ENCODE measurements at places on chromosomes 16 and 17. TPM values are rescaled to one million over a fixed set of nuclear protein-coding genes. Genes with fewer than 3 reads are reported as not detected.
A peak's percentile ranks its signal among the peaks of the same experiment; 100 is the strongest.

GRCh38 chr16:81292936-81293335 lies 21.8 kb upstream of the GAN start:
- DNase-seq = no peak

GRCh38 chr17:17103160-17103559 lies 60.9 kb downstream of the MPRIP start:
- no peak for DNase-seq

- DNase-seq = no peak
Observed at GRCh38 chr16:61596655-61597054, 439.6 kb downstream of the CDH8 start.

GRCh38 chr17:77182205-77183172 lies 41.7 kb downstream of the SEC14L1 start:
- no peak for DNase-seq

DNA sequence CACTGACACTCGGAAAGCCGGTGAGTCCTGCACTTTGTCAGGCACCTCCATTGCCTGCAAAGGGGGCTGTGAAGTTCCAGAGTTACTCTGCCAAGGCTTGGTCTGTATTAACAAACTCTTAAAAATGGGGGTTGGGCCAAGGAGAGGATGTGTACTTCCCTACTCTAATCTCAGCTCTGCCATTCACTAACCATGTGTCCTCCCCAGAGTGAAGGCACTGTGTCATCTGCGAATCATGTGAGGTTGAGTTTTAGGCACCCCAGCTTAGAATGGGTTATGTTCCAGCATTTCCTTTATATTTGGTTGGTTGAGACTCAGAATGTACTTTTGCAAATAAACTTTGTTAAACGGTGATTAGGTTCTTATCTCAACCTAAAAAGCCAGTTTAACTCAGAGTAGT lies 24.9 kb downstream of the ERCC4 start:
- DNase-seq = no peak

- DNase-seq = no peak
Observed at GRCh38 chr16:8614435-8615029, 7.0 kb upstream of the METTL22 start.

- no peak for DNase-seq
Observed at GRCh38 chr17:2089021-2089422, 34.1 kb downstream of the HIC1 start.

DNA sequence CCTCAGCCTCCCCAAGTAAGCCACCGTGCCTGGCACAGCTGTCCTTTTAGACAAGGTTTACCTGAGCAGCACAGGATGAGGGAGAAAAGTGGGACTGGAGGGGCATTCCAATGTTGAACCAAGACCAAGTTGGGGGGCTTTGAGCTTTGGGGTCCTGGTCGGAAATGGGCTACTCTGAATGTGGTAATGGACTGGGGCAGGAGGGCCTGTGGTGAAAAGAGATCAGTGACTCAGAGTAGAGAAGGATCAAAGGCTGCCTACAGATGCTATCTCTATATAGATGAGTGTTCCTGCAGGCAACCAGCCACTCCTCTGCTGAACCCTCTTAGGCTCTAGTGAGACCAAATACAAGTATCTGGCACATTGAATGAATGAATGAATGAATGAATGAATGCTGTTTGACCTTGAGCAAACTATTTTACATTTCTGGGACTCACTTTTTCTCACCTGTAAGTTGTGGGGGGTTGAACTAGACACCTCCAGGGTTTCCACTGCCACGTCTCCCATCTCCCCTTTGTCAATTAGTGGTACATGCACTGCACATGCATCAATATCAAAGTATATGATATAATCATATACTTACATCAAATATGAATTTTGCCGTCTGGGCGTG lies 26.3 kb upstream of the ETV4 start:
- DNase-seq = no peak

GRCh38 chr16:74775255-74775654 lies 635 bp upstream of the FA2H start:
- no peak for DNase-seq

GRCh38 chr16:12500771-12501170 lies 302.9 kb downstream of the CPPED1 start:
- no peak for DNase-seq

DNA sequence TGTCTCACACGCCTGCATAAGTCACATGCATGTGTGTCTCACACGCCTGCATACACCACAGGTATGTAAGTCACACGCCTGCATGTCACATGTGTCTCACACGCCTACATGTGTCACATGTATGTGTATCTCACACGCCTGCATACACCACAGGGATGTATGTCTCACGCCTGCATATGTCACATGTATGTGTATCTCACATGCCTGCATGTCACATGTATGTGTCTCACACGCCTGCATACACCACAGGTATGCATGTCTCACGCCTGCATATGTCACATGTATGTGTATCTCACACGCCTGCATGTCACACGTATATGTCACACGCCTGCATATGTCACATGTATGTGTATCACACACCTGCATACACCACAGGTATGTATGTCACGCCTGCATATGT lies 13.8 kb upstream of the CDH15 start:
- no peak for DNase-seq

GRCh38 chr17:40159456-40159855 lies 17.8 kb upstream of the RAPGEFL1 start:
- no peak for DNase-seq

DNA sequence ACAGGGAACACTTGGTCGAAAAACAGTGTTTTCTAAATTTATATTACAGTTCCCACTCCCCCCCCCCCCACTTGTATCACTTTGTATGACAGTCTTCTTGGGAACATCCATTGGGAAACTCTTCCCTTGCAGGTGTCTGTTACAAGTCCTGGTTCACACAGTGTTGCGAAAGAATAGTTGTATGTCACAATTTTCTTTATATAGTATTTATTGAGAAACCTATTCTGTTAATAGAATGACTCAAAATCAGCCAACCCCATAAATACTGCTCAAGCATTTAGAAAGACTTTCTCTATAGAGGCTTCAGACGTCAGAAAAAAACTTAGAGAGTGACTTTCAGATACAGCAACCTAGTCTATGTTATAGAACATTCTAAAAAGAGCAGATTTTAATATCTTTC lies 414.4 kb downstream of the WWOX start:
- no peak for DNase-seq

DNA sequence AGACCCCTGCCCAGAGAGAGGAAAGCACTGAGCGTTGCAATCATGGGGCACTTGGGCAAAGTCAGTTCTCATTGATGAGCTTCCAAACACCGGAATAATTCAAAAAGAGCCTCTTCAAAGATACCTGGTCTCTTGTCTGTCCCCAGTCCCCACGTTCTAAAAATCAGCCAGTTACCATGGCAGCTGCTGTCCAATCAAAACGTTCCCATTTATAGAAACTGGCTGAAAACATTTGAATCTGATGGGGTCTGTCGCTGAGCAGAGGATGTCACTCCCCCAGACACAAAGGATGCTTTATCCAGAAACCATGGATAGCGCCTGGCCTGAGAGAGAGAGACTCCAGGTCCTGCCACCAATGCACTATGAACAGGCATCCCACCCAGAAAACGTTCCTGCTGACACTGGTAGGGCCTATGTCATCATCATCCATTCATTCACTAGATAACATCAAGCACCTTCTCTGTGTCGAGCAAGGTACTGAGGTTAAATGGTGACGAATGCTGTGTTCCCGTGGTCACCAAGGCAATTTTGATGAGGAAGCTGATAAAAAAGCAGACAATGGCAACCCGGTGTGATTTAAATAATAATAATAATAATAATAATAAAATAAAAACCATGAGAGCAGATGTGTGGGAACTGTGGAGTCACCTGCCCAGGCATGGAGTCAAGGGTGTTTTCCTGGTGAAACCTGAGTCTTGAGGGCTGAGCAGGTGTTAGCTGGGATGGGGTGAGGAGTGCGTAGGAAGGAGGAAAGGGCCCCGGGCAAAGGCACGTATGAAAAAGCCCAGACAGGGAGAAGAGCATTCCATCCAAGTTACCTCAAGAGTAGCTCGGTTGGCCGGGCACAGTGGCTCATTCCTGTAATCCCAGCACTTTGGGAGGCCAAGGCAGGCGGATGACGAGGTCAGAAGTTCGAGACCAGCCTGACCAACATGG lies 19.0 kb upstream of the CALB2 start:
- no peak for DNase-seq

DNA sequence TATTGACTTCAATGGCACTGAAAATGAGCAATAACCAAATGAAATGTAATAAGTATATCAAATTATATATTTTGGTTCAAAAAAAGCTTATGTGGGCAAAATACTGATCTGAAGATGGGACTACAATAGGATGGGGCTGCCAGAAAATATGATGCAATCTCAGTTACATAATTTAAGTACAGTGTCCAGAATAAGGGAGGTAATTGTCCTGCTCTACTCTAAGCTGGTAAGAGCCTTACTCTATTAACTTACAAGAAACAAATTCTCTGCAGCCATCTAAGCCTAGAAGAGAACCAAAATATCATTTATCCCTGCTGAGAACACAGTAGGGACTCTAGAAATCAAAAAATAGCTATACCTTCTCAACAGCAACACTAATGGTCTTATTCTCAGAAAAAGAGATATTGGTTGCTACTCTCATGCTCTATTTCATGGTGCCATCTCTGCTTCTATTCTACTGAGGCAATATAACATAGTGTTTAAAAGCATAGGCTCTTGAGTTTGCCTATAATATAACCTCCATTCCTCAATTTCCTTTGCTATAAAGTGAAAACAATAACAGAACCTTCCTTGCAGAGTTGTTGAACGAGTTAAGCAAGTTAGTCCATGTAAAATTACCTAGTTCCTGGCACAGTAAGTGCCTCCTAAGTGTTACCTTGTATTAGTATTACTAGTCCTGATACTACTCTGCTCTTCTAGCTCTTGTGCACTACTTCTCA lies 19.9 kb downstream of the NQO1 start:
- peak; percentile 19 for DNase-seq

GRCh38 chr17:27323538-27324215 lies 29.8 kb downstream of the WSB1 start:
- peak; percentile 31 for DNase-seq

DNA sequence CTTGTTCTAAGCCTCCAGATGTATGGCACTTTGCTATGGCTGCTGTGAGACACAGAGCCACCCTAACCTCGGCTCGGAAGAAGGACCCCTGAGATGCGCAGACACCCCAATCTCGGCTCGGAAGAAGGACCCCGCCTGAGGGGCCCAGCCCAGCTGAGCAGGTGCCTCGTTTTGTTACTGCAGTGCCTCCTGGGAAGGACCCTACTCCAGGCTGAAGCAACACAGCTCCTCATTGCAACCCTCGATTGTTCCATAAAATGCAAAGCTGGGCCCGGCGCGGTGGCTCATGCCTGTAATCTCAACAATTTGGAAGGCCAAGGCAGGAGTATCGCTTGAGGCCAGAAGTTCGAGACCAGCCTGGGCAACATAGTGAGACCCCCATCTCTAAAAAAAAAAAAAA lies 61.3 kb downstream of the C16orf95 start:
- DNase-seq = no peak

- DNase-seq = peak; percentile 46
Observed at GRCh38 chr16:16042076-16042475, 92.7 kb downstream of the ABCC1 start.

GRCh38 chr16:35746281-35746962 lies 2287.0 kb downstream of the TP53TG3F start:
- DNase-seq = no peak

GRCh38 chr17:76124582-76125390 lies 16.3 kb downstream of the FOXJ1 start:
- no peak for DNase-seq

- DNase-seq = no peak
Observed at GRCh38 chr17:79625706-79626105, 14.9 kb upstream of the RBFOX3 start.

The HSD17B2 gene
- 0.60 TPM for polyA plus RNA-seq

The NGFR gene
- 0.10 TPM for polyA plus RNA-seq

The LITAFD gene
- not detected for polyA plus RNA-seq

The TP53TG3E gene
- not detected for polyA plus RNA-seq

The MMP25 gene
- polyA plus RNA-seq = 0.01 TPM

The PLCG2 gene
- 0.22 TPM for polyA plus RNA-seq

The HID1 gene
- 1.7 TPM for polyA plus RNA-seq

The TNS4 gene
- 0.12 TPM for polyA plus RNA-seq

The SAMD14 gene
- 2.7 TPM for polyA plus RNA-seq

The CBFA2T3 gene
- polyA plus RNA-seq = not detected

The RPUSD1 gene
- polyA plus RNA-seq = 24.7 TPM

The ST6GALNAC2 gene
- polyA plus RNA-seq = 0.72 TPM

The ZG16 gene
- not detected for polyA plus RNA-seq

The SLC5A11 gene
- not detected for polyA plus RNA-seq

The DDX52 gene
- polyA plus RNA-seq = 24.4 TPM

The PRDM7 gene
- polyA plus RNA-seq = not detected

The RBL2 gene
- polyA plus RNA-seq = 37.7 TPM

The SLC6A4 gene
- polyA plus RNA-seq = not detected

All from BJ (cell line).